Skin of body (tissue), 3 donors: ENCODE measurements at places on chromosomes 1 and 21. TPM values are rescaled to one million over a fixed set of nuclear protein-coding genes. Genes with fewer than 3 reads are reported as not detected.

DNA sequence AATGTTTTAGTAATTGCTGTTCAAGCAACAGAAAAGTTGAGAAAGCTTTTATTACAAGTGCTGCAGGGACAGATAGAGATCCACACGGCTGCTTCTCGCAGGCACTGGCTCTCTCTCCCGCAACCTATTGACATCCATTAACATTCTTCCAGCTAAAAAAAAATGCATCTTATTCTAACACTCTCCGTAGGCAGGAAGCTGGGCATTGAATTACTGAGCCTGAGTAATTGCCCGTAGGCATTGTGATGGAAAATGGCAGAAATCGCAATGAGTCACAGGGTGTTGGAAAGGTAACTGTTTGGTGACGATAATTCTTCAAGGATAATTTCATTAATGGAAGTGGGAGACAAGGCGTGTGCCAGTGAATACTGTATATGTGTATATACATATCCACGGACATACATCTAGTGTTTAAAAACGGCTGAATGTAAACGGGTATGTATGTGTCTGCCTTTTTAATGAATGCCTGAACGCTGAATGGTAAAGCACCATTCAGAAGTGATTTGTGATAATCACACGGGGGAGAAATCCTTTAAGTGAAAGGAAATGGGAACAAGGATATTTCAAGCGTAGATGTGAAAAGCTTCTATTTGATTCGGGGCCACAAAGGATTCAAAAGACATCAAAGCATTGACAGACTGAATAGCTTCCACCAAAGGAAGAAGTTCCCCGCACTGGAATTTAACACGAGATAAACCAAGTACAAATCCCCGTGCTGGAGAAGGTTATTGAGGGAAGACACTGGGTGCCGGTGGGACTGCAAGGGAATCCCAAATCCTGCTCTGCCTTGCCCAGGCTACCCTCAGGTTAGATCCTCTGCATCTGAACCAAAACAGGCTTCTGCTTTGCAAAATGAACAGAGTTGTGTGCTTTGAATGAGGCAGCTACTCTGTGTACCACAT is 567.2 kb downstream of the NPHP4 start:
- DNase-seq, result no peak

DNA sequence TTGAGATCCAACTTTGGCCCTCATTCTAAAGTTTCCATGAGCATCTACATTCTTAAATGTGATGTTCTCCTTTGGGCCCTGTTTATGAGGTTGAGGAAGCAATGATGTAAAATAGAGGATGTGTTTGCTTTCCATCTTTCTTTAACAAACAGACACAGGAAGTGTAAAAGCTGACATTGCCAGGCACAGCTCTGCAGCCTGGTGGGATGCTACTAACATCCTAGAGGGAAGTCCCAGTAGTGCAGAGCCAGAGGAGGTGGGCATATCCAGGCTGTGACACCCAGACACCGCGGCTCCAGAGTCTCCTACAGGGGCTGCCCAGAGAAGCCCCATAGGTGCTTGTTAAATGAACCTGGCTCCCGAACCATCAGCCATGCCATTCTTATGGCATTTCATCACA is 16.2 kb downstream of the OLFML2B start:
- no peak for DNase-seq

DNA sequence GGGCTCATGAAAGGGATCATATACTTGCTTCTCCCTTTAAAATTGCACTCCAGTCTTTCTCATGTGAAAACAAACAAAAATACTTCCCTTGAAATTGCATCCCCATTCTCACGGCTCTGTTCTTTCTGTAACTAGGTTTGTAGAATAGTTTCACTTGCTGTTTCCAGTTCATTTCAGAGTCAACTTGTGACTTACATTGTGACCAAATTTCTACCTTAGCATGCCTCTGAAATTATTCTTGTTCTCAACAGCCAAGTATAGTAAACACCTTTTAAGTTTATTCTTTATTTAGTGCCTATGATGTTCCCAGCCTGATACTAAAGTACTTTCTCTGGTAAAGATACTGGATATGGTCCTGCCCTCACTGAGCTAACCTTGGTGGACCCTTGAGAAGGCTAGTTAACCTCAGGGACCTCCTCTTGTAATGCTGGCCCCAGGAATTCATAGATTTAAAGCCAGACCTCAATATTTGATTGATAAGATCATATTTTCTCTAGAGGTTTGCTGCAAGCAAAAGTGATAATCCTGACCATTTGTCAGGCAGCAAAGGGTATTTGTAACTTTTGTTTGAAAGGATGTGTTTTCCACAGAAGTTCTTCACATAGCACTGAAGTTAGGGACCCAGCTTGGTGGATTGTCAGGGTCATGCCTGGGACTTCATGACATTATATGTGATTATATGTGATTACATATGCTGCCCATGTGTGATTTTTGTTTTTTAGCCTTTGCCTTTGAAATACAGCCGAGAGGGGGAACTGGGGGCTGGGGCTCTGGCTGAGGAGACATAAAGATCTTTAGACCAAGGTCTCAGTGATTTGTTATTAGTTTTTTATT is 29.6 kb downstream of the VANGL2 start:
- no peak for DNase-seq

- no peak for DNase-seq
Measured at GRCh38 chr1:229336345-229336744, 6.5 kb downstream of the CCSAP start.

- no peak for DNase-seq
Measured at GRCh38 chr1:46401154-46401913, 7.2 kb downstream of the FAAH start.

GRCh38 chr21:31865429-31865970 is 7.3 kb upstream of the HUNK start:
- no peak for DNase-seq

GRCh38 chr21:45372732-45373355 is 32.1 kb upstream of the COL18A1 start:
- DNase-seq, result no peak

- DNase-seq, result no peak
Measured at GRCh38 chr1:59276439-59276851, 20.4 kb upstream of the FGGY start.

GRCh38 chr1:39238476-39238875 is 34.0 kb downstream of the MACF1 start:
- DNase-seq, result peak; percentile 68

GRCh38 chr1:11339346-11340232 is 66.6 kb downstream of the UBIAD1 start:
- no peak for DNase-seq

DNA sequence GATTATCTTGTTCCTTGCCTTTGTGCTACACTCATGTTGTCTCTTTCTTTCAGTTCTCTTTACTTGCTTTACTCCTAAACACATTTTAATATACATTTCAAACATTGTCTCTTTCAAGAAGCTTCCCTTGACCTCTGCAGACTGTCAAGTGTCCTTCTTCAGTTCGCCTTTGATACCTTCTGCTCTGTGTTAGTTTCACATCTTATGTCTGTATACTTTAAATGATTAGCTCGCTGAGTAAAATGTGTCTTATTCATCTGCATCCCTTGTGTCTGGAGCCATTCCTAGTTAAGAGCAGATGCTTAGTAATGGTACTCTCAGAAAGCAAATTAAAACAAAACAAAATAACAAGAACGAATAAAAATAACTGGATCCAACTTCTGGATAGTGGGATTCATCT is 303.3 kb downstream of the S1PR1 start:
- no peak for DNase-seq

GRCh38 chr1:28759257-28759656 is 22.5 kb downstream of the YTHDF2 start:
- DNase-seq, result no peak

DNA sequence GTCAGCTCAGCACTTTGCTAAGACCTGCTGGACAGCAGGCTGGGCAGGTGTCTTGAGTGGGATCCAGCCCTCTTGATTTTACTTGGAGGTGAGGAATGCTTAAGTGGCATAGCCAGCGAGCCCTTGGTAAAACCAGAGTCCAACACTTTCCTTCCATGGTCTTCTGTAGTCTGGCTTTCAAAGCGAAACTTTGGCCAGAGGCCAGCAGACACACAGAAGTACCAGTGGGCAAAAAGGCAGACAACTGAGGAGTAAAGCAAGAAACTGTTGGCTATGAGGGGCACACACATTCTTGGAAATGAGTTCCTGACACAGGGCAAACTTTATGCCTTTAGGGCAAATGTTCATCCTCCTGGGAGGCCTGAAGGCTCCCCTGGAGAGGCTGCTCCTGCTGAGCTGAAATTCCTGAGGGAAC is 281.0 kb upstream of the POU3F1 start:
- no peak for DNase-seq

- DNase-seq, result no peak
Measured at GRCh38 chr1:97693601-97694000, 227.2 kb downstream of the DPYD start.

GRCh38 chr1:107250169-107250568 is 109.3 kb downstream of the NTNG1 start:
- DNase-seq, result no peak

DNA sequence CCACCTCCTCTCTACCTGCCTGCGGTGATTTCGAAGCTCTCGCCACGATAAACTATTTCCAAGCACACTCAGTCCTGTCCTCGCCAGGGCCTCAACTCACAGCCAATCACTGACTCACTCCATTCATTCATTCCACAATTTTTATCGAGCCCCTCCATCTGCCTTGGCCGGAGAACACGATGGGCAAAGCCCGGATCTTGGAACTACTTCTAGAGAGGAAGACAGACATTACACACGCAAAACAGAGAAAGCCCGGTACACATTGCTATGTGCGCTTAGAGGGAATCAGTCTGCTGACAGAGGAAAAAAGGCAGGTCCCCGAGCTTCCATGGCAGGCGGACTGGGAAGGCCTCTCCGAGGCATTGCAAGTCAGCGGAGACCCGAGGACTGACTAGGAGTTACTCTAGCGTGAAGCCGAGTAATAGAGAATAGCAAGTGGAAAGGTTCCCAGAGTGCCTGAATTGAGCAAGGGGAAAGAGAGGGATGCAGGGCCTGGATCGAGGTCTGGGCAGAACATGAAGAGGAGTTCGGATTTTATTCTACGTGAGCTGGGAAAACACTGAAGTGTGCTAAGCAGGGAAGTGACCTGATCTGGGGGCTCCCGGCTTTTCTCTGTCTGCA is 54.2 kb upstream of the DNAJC6 start:
- DNase-seq, result no peak

DNA sequence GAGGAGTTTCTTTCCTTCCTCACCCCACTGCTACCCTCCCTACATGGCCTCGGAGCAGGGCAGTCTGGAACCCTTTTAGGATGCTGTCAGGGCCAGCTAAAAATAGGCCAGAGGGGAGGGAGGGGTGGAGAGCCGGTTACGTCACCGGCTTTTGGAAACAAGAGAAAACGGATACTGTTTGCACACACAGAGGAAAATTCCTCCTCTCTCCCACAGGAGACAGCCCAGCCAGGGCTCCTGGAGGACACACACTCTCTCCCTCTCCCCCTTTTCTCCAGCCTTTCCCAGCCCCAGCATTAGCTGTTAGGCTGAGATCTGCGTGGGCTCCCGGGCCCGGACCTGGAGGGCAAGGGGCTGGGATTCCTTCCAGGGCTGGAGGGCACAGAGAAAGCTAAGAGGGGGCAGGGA is 20.0 kb upstream of the ALDH4A1 start:
- peak; percentile 93 for DNase-seq

DNA sequence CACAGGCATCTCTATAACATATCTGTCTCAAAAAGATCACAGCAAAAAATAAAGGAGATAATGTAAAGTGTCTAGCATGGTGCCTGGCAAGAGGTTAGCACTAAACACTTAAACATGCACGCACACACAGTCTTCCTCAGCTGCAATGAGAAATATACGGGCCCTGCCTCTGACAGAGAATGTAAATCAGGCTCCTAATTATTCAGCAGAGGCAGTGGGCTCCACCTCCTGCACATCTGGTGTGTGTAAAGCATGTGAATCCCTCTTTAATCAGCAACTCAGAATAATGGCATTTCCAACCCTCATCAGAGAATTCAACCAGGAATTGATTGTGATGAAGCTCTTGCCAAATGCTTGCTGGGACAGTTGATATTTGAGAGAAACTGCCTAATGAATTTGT is 85.6 kb upstream of the KCNA3 start:
- no peak for DNase-seq

- DNase-seq, result no peak
Measured at GRCh38 chr1:156704930-156705320, 458 bp downstream of the CRABP2 start.

- peak; percentile 98 for DNase-seq
Measured at GRCh38 chr1:59061876-59062275, 235.0 kb upstream of the FGGY start.

DNA sequence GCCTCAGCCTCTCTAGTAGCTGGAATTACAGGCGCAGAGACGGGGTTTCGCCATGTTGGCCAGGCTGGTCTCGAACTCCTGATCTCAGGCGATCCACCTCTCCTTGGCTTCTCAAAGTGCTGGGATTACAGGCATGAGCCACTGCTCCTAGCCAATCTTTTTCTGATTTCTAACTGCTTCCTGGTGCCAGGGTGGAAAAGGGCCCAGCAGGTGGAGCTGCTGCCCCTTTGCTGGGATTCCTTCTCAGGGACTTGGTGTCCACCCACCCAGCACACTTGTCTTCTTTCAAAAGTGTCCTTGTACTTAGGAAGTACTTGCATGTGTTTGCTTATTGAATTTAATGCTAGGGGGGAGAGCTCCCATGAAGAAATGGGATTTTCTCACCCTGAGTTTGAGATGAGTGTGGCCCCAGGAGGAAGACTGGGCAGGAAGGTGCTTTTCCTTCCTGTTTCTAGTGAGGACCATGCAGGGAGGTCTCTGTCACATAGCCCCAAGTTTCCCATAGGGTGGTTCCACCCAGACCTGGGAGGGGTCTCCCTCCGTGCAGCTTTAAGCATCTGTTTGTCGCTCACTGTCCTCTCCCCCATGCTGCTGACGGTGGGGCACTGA is 14.2 kb downstream of the UTP11 start:
- DNase-seq, result peak; percentile 34

GRCh38 chr1:67614511-67614934 is 70.5 kb upstream of the GADD45A start:
- DNase-seq, result no peak

- no peak for DNase-seq
Measured at GRCh38 chr1:109838838-109839240, 71.8 kb upstream of the CSF1 start.

Gene SLC16A4
- total RNA-seq, result 3.1 TPM

Gene NENF
- 36.4 TPM for total RNA-seq

Gene RPE65
- 0.10 TPM for total RNA-seq

Gene RNF186
- total RNA-seq, result not detected

Gene ERG
- 11.9 TPM for total RNA-seq

Gene KIF17
- total RNA-seq, result 2.5 TPM

Gene KCNAB2
- total RNA-seq, result 5.0 TPM

Gene KCNK1
- total RNA-seq, result 3.8 TPM

Gene ZBTB8B
- 0.10 TPM for total RNA-seq

Gene SPRR1B
- 22.3 TPM for total RNA-seq

Gene TRAF3IP3
- total RNA-seq, result 2.1 TPM

Gene PGM1
- total RNA-seq, result 52.6 TPM
